ENCODE measurements at places on chromosomes 2 and 18. TPM values are rescaled to one million over a fixed set of nuclear protein-coding genes. Genes with fewer than 3 reads are reported as not detected.

DNA sequence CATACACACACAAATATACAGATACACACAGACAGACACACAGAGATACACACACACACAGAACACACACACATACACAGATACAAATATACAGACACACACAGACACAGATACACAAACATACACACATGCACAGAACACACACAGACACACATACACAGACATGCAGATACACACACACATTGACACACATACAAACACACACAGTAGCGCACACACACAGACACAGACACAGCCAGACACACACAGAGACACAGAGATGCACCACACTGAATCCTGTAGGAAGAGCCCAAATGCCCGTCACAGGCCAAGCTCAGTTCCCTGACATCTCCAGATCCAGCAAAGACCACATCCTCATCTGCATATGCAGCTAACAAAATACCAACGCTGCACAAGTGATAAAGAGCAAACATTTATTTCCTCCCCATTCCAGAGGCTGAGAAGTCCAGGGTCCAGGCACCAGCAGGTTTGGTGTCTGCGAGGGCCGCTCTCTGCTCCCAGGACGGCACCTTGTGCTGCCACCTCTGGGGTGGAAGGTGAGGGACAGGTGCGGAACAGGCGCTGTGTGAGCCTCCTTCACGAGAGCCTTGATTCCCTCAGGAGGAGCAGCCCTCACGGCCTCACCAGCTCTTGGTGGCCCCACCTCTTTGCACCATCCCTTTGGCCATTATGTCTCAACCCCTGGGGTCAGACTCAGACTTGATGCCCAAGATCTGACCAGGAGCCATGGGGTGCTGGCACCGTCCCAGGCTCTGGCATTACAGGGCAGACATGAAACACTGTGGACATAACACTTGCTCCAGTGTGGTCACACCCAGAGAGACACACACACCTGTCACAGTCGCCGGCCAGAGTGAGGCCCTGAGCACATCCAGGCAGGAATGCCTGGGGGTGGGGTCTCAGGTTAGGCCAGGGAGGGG is 108.7 kb downstream of the NDUFA10 start:
- no peak for DNase-seq
- peaks cover 8% of the 10 kb centered on the region for H3K36me3 ChIP-seq
- no peaks in the 10 kb centered on the region for H3K27me3 ChIP-seq
- H3K27ac ChIP-seq: no peak overlapping the region

The CHRND gene
- total RNA-seq: not detected

GRCh38 chr2:76613330-76613729 is 902.6 kb upstream of the GCFC2 start:
- H3K36me3 ChIP-seq: no peaks in the 10 kb centered on the region
- H3K27ac ChIP-seq: no peak overlapping the region
- no peaks in the 10 kb centered on the region for H3K27me3 ChIP-seq
- H3K4me1 ChIP-seq: no peaks in the 10 kb centered on the region

The MPHOSPH10 gene
- total RNA-seq: 37.1 TPM

DNA sequence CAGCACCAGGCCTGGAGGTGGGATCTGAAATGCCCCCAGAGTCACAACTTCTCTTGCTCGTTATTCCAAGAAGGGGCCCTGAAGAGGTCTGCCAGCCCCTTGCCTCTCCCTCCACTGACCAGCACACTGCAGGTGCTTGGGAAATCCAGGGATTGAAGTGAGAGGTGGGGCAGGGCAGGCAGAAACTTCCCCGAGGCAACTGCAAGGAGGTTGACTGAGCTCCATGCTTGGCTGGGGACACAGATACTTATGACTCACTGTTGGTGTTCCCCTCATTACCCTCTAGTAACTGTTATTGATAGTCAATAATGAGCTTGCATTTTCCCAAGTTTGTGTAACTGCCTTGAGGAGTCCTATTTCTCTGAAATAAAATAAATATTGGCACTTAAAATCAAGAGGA is 47.5 kb downstream of the MARCO start:
- H3K4me3 ChIP-seq: no peak overlapping the region
- H3K27ac ChIP-seq: no peak overlapping the region
- H3K27me3 ChIP-seq: no peaks in the 10 kb centered on the region
- no peak for DNase-seq

- no peak overlapping the region for H3K4me3 ChIP-seq
- peaks cover 11% of the 10 kb centered on the region for H3K27me3 ChIP-seq
- peak; percentile 77 for DNase-seq
- no peaks in the 10 kb centered on the region for H3K36me3 ChIP-seq
- H3K4me1 ChIP-seq: peaks cover 13% of the 10 kb centered on the region
Measured at GRCh38 chr2:105235388-105236059, 6.0 kb upstream of the GPR45 start.

The ANKRD44 gene
- 123 TPM for total RNA-seq

The LBX2 gene
- 0.63 TPM for total RNA-seq

GRCh38 chr2:7530001-7530400 is 612.8 kb downstream of the RNF144A start:
- H3K4me1 ChIP-seq: peaks cover 44% of the 10 kb centered on the region
- no peak overlapping the region for H3K4me3 ChIP-seq
- H3K27ac ChIP-seq: peak overlapping the region; percentile 68
- no peak for DNase-seq

GRCh38 chr2:207589143-207589542 is 36.1 kb downstream of the METTL21A start:
- no peak overlapping the region for H3K4me3 ChIP-seq
- no peak overlapping the region for H3K27ac ChIP-seq
- no peaks in the 10 kb centered on the region for H3K27me3 ChIP-seq
- no peak for DNase-seq
- H3K4me1 ChIP-seq: peaks cover 5% of the 10 kb centered on the region

The CD302 gene
- 0.55 TPM for total RNA-seq

The SNTG2 gene
- 0.94 TPM for total RNA-seq

DNA sequence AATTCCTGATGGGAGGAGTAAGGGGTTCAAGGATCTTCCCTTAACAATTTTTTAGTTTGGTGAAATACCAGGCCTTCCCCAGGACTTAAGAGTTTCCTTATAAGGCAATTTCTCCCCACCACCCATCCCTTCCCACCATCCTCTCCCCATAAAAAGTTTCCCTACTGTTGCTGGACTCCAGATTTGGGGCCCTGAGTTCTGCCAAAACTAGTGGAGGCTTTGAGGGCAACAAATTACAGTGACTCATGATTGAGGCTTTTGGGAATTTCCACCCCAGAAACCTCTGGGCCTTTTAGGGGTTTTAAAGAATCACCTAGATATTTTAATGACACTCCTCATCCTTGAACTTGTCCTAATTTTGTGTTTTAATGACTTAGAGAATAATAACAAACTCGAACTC is 14.3 kb upstream of the EN1 start:
- no peak overlapping the region for H3K27ac ChIP-seq
- H3K27me3 ChIP-seq: peaks cover 57% of the 10 kb centered on the region
- no peak for DNase-seq
- H3K36me3 ChIP-seq: no peaks in the 10 kb centered on the region

DNA sequence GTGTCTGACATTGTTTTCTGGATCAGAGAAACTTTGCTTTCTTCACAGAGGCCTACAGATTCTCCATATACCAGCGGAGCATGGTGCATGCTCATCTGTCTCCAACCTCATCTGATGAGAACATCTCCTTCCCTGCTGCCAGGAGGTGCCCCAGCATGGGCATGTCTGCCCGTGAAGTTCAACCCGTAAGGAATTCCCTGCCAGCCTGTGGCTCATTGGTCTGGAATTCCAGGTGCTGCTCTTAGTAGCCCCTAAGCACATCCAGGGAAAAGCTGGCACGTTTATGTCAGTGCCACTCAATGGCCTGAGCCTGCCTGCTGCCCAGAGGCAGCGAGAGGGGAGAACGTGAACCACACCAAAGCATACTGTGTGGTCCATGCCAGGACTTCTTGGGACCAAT is 1.7 kb upstream of the SP100 start:
- H3K4me1 ChIP-seq: peaks cover 60% of the 10 kb centered on the region
- no peak for DNase-seq
- H3K36me3 ChIP-seq: peaks cover 22% of the 10 kb centered on the region
- H3K27ac ChIP-seq: peak overlapping the region; percentile 98
- H3K4me3 ChIP-seq: peak overlapping the region; percentile 34

- DNase-seq: no peak
- H3K27me3 ChIP-seq: peaks cover 10% of the 10 kb centered on the region
- H3K4me3 ChIP-seq: no peak overlapping the region
- H3K4me1 ChIP-seq: no peaks in the 10 kb centered on the region
- no peak overlapping the region for H3K27ac ChIP-seq
Measured at GRCh38 chr18:49590608-49591007, 28.8 kb downstream of the LIPG start.

- no peak overlapping the region for H3K4me3 ChIP-seq
- H3K36me3 ChIP-seq: no peaks in the 10 kb centered on the region
- H3K27ac ChIP-seq: no peak overlapping the region
- no peaks in the 10 kb centered on the region for H3K27me3 ChIP-seq
Measured at GRCh38 chr2:101778102-101778501, 80.6 kb downstream of the MAP4K4 start.

- DNase-seq: no peak
- H3K27me3 ChIP-seq: peaks cover 10% of the 10 kb centered on the region
- H3K36me3 ChIP-seq: no peaks in the 10 kb centered on the region
- no peak overlapping the region for H3K27ac ChIP-seq
Measured at GRCh38 chr2:136141510-136142149, 23.7 kb upstream of the CXCR4 start.

- peaks cover 13% of the 10 kb centered on the region for H3K36me3 ChIP-seq
- no peak overlapping the region for H3K4me3 ChIP-seq
- H3K27ac ChIP-seq: no peak overlapping the region
- no peak for DNase-seq
- H3K27me3 ChIP-seq: no peaks in the 10 kb centered on the region
- H3K4me1 ChIP-seq: no peaks in the 10 kb centered on the region
Measured at GRCh38 chr2:241901500-241902351, 32.2 kb downstream of the RTP5 start.

DNA sequence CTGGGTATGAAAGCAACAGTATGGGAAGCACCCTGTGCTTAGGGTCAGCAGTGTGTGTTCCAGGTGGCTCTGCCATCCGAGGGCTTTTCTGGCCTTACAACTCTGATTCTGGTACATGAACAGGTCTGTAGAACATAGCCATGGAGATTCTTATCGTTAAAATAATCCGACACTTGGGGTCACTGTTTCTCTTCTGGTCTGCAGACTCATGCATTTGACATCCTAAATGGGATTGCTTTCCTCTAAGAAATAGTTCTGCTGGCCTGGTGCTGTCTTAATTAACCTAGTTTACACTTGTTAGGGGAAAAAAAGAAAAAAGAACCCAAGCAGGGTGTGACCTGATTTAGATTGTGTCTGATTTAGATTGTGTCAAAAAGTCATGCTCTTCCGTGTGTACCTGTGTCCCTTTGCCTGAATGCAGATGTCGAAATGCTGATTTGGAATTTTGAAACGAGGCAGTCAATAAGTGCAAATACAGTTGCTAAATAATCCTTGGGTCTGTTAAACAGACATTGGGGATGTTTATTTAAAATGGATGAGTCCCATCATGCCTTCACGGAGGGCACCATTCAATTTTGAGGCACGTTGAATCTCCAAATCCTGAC is 59.6 kb downstream of the TRPM8 start:
- no peaks in the 10 kb centered on the region for H3K27me3 ChIP-seq
- no peak for DNase-seq
- peaks cover 37% of the 10 kb centered on the region for H3K4me1 ChIP-seq
- H3K36me3 ChIP-seq: no peaks in the 10 kb centered on the region

The DSG1 gene
- total RNA-seq: not detected

The CCDC74A gene
- 7.0 TPM for total RNA-seq

DNA sequence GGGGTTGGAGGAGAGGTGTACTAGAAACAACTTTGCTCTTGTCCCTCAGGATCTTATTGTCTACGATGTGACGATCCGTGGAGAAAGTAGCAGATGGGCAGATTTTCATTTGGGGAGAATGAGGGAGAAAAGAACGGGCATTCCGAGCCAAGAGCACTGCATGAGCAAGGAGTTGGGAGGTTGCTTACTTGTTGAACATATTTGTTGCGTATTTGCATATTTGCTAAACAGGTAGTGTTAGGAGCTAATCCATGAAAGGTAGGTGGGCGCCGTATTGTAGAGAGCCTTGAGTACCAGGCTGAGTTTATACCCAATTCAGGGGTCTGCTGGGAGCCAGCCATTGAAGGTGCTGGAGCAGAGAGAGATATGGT is 490 bp downstream of the BCS1L start:
- H3K36me3 ChIP-seq: peaks cover 48% of the 10 kb centered on the region
- H3K27me3 ChIP-seq: no peaks in the 10 kb centered on the region
- no peak for DNase-seq
- H3K27ac ChIP-seq: peak overlapping the region; percentile 80
- peak overlapping the region; percentile 93 for H3K4me3 ChIP-seq

The CRIM1 gene
- 5.5 TPM for total RNA-seq

The HIBCH gene
- 37.8 TPM for total RNA-seq

GRCh38 chr18:5806860-5807259 is 88.5 kb downstream of the TMEM200C start:
- H3K36me3 ChIP-seq: no peaks in the 10 kb centered on the region
- H3K27ac ChIP-seq: no peak overlapping the region
